Osteocyte (in vitro differentiated cells): ENCODE measurements at places on chromosomes 7 and 10.

- no peak for DNase-seq
These were observed 6.0 kb downstream of the PARD3 start for GRCh38 chr10:34808801-34809745.

DNA sequence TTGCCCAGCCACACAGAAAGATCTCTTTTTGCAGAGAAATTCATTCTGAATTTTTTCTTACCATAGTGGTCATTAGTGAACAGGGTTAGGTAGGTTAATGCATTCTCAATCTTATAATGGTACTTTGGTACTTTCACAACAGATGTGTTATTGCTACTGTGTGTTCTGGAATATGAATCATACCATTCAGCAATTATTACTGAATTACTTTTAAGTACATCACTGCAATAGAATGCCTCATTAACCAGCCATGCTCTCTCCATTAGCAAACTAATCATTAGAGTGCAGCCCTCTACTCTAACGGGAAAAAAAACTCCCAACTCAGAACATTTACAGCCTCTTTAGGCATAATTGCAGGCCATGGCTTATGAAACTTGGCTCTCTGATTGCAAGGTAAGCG, 102.1 kb downstream of the DOCK4 start:
- no peak for DNase-seq

- no peak for DNase-seq
These were observed 48.3 kb downstream of the BAIAP2L1 start for GRCh38 chr7:98352621-98353020.

DNA sequence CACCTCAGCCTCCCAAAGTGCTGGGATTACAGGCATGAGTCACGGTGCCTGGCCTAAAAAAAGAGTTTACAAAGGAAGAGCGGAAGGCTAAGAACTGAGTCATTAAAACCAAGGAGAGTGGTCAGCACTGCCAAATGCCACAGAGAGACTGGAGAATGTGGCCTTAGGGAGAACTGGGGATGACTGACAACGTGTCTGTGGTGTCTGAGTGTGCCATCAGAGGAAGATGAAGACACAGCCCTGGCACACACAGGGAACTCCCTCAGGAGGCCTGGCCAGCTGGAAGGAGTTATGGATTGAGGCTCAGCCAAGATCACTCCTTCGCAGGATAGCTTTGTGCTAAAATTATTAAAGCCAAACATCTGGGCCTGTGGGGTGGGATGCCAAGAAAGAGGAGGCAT, 3.9 kb upstream of the INA start:
- peak; percentile 92 for DNase-seq
